RWPE1 (cell line): ENCODE measurements at places on chromosomes 6 and 20.

GRCh38 chr20:19945732-19946670 lies 71.2 kb upstream of the NAA20 start:
- DNase-seq = no peak

DNA sequence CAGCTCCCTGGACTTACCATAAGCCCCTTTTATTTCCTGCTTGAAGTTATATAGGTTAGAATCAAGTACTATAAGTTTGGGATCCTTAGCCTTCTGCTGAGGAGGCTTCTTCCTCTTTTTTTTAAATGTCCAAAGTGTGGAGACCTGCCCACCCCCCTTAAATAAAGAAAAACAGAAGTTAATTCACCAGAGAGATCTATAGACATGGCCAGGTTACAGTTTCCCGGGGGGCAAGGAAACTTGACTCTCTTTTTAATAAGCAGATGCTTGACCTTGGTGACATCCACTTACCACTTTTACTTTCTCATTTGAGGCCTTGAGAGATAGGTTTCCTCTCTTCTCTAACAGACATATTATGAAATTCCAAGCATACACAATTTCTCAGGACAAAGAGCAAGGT lies 88.3 kb downstream of the BMP2 start:
- no peak for DNase-seq

DNA sequence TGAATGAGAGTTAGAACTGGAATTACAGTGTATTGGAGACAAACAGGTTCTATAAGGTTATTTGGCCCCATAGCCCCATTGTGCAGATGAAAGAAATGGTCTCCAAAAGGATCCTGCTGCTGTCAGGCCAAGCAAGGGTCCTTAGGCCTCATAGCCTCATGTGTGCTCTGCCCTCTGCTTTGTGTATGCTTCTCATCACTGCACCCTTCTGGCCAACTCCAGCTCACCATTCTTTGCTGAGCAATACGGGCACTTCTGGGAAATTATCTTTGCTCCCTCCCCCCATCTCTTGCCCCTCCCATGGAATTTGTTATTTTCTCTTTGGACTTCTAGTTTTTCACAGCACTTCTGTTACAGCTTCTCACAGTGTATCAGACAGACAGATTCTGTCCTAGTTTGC lies 298.8 kb downstream of the FOXA2 start:
- no peak for DNase-seq

DNA sequence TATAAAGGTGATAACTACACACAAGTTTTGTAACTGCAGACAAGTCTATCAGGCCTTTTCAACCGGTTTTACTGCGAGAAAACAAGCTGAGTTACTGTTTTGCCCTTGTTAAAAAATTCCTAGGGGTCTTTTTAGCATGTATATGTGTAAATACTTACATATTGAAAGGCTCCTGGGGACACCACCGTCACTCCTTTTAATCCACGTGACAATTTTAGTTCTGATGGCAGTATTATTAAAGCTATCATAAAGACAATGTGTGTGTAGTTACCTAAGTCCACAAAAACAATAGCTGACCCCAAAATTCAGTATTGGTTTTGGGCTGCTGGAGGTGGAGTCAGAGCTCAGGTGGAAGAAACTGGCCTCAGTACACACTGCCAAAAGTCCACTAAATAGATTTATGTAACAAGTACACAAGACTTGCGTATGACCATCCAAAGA lies 41.3 kb upstream of the HFE start:
- DNase-seq = no peak

DNA sequence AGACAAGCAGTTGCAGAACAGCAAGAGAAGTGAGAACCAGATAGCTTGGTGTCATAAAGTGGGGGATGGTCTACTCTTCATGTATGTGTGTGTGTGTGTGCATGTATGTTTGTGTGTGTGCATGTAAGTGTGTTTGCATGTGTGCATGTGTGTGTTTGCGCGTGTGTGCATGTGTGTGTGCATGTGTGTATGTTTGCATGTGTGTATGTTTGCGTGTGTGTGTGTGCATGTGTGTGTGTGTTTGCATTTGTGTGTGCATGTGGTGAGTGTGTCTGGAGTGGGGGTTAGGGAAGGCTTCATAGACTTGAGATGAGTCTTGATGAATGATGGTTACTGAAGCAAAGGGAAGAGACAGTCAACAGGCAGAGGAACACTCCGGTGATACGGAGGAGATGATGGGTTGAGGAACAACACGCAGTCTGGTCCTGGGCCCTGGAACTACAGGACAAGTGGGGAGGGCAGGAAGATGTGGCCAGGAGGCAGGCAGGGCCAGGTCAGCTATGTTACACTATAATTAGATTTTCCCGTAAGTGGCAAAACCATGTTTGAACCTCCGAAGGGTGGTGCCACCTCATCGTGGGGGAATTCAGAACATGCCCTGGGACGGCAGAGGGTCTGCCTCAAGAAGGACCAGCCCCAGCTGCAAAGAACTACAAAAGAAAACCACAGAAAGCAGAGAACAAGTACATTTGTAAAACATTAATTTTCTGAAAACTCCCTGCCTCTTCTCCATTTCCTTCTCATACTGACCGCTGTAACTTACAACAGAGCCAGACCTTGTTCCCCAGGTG lies 38.7 kb upstream of the PDE10A start:
- no peak for DNase-seq

DNA sequence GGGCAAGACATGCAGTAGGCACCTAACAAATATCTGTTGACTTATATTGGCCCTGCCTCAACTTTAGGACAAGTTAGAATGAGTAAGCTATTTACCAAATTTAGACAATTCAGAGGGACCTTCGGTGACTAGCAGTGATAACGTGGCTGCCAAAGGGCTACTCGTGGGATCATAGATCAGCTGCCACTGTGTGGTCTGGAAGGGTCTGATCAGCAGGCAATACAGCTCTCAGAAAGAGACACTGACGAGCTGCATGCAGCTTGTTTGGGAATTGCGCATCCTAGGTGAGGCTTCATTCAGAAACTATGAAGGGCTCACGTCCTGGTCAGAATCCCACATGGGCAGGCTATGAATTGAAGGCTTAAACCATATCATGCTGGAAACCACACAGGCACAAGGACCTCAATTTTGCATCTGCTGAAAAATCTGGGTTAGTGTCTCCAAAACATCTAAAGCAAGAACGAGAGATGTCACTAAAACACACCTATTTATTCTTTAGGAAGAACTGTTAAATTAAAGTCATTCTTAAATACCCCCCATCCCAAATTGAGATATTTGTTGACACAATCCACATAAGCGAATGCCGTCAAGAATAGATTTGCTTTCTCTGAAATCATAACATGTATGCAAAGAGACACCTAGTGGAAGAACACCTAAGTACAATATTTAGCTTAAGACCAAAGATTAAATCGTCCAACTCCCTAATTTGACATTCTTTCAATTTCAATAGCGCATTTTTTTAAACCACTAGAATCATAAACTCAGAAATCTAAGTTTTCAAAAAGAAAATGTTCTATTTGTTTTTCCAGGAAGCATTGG lies 79.6 kb downstream of the IPCEF1 start:
- DNase-seq = peak; percentile 42
